ENCODE measurements at places on chromosomes 16 and 17.

DNA sequence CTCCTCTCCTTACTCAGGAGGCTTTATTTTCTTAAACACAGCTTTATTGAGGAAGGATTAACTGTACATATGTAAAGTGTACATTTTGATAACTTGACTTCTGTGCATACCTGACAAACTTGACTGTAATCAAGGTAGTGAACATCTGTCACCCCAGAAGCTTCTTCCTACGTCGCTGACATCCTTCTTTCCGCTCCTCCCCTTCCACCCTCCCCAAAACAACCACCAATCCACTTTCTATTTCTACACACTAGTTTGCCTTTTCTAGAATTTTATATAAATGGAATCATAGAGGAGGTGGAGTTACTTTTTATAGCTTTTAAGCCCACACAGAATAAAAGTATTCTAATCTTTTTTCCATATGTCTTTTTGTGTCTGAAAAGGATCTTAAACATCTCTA lies 225.2 kb upstream of the RBFOX1 start:
- no peak for DNase-seq

DNA sequence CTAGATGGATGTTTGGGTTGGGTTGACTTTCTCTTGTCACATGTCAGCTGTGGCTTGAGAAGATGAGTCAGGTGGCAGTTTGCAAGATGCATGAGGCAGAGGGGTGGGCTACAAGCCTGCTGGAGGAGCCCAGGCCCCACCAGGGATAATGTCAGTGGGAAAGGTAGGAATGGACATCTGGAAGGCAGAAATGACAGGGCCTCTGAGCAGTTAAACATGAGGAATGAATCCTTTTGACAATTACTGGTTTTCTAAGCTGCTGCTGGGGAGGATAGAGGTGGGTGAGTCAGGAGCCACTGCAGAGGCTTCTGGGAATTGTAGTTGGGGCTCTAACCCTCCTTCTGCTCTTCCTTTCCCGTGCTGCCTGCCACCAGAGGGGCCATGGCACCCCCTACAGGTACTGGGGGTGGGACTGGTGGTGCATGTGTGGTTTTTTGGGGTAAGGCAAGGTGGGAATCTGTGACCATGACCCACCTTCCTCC lies 15.7 kb downstream of the SLC52A1 start:
- DNase-seq: peak; percentile 19

DNA sequence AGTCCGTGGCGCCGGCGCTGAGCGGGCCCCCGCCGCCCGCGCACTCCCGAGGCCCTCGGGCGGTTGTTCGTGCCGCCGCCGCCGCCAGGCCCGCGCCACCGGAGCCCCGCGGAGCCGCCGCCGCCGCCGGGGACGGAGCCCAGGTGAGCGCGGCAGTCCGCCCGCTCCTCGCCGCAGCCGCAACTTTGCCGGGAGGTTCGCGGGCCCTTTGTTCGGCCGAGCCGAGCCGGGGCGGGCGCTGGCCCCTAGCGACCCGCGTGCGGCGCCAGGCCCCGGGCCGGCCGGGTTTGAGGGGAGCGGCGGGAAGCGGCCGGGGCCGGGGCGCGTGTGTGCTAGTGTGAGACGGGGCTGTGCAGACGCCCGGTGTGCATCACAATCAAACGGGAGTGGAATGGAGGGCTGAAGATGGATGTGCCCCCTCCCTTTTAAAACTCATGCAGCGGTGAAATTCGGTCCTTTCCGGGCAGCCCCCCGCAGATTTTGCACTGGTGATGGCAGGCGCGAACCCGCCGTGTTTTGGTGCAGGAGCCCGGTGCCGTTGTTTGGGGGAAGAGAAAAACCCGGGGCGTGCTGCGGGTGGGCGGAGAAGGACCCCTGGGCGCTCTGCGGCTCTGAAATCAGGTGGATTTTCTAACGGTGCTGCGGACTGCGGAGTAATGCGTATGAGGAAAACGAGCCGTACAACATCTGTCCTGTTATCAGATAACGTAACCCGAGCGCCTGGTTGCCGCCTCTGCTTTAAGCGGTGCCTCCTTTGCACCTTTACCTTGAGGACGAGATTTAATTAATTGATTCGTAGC lies 823 bp downstream of the TNRC6C start:
- DNase-seq: no peak

DNA sequence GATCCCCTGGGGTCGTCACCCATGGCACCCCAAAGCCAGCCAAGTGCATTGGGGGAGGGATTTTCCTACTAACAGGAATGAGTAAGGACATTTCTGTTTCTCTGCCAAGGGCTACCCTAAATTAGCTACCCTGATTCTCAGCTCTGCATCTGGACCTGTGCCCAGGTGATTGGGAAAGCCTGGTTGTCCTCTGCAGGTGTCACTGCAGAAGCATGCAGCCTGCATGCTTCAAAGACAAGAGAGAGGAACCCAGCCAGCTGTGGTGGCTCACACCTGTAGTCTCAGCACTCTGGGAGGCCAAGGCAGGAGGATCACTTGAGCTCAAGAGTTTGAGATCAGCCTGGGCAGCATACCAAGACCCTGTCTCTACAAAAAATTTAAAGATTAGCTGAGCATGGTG lies 19.6 kb downstream of the BEAN1 start:
- no peak for DNase-seq

GRCh38 chr16:88922114-88922825 lies 54.7 kb downstream of the CBFA2T3 start:
- no peak for DNase-seq

- DNase-seq: no peak
Measured at GRCh38 chr16:49434733-49435132, 61.1 kb downstream of the C16orf78 start.

DNA sequence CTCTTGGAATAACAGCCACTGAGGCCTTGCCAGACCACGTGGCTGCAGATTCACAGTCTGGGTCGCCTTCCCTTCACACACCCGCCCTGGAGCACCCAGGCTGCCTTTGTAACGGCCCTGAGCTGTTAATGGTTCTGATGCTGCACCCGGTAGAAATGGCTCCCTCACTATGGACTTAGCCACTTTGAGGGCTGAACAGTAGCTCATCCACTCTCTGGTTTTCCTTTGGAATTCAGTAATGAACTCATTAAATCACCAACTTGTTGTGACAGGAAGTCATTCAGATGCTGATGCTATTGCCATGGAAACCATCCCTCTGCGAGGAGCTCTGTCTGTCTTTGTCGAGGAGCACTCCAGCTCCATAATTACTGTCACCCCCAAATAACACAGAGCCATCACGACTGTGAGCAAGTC lies 59.2 kb downstream of the CDK5R1 start:
- DNase-seq: no peak

DNA sequence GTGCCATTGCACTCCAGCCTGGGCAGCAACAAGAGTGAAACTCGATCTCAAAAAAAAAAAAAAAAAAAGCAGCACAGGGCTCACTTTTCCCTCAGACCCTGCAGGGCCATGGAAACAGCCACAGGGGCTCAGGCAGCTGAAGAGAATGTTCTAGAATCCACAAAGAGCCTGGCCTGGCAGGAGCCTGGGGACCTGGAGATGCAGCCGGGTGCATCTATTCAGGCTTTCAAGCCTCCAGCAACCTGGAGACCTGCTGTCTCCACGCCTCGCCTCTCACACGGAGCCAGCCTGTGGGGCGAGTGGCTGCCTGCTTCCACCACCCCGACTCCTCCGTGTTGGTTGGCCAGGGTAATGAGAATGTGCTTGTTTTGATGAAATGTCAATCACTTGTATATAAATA lies 44.0 kb upstream of the MEAK7 start:
- DNase-seq: no peak

DNA sequence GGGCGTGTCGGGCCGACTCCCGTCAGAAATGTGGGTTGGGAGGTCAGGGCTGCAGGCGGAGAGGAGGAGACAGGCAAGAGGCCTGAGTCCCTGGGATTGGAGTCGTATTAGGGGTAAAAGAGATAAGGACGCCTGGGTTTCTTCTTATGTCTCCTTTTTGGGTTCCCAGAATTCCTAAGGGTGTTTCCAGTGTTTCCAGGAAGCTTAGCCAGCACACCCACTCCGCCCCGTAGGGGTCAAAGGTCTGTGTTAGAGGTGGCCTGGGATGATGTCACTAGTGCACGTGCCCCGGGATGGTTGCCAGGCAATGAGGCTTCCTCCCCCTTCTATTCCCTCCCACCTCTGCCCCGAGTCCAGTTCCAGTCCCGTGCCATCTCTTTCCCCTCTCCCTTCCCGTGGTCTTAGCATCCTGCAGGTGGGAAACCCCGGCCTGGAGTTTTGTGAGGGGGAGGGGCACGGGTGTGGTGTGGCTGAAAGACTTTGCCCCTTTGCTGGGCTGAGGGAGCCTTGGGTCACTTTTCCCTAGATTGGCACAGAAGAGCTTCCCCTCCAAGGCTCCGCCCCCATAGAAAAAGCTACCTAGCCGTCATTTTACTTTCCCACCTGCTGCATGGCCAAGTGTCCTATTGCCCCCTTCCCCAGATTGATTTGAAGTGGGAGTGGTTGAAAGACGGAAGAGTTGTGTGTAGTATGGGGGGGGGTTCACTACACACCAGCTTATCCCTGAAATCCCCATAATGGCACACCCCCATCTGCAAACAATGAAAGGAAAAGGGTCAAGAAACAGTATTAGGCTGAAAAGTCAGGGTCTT lies 2.8 kb downstream of the KDM6B start:
- DNase-seq: peak; percentile 44

DNA sequence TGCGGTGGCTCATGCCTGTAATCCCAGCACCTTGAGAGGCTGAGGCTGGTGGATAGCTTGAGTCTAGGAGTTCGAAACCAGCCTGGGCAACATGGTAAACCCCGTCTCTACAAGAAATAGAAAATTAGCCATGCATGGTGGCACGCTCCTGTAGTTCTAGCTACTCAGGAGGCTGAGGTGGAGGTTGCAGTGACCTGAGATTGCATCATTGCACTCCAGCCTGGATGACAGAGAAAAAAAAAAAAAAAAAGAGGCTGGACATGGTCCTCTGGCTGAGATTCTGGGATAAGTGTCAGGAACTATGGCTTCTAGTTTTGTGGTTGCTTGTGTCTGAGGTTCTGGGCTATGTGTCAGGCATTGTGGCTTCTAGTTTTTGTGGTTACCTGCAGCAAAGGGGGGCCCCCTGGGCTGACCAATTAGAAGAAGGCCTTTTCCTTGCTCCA lies 7.0 kb downstream of the KSR1 start:
- DNase-seq: no peak

- no peak for DNase-seq
Measured at GRCh38 chr17:17417718-17418181, 59.0 kb upstream of the MED9 start.

GRCh38 chr16:11801481-11802021 lies 4.5 kb upstream of the ZC3H7A start:
- no peak for DNase-seq

- no peak for DNase-seq
Measured at GRCh38 chr17:8412089-8412488, 14.5 kb upstream of the RNF222 start.

DNA sequence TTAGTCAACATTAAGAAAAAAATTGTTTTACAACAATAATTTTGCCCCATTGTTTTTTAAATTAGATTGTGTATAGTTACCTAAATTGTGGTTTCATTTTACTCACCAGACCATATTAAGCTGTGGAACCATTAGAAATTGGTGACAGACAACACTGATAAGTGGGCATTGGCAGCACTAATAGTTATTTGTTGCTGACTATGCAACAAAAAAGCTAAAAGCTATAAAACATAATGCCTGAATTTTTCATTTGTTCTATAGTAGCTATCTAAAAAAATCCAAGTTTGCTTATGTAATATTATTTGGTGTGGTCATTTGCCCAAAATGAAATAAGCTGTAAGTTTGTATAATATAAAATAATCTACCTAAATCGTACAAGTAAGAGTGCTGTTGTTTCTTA lies 13.7 kb upstream of the VWA3A start:
- DNase-seq: no peak

DNA sequence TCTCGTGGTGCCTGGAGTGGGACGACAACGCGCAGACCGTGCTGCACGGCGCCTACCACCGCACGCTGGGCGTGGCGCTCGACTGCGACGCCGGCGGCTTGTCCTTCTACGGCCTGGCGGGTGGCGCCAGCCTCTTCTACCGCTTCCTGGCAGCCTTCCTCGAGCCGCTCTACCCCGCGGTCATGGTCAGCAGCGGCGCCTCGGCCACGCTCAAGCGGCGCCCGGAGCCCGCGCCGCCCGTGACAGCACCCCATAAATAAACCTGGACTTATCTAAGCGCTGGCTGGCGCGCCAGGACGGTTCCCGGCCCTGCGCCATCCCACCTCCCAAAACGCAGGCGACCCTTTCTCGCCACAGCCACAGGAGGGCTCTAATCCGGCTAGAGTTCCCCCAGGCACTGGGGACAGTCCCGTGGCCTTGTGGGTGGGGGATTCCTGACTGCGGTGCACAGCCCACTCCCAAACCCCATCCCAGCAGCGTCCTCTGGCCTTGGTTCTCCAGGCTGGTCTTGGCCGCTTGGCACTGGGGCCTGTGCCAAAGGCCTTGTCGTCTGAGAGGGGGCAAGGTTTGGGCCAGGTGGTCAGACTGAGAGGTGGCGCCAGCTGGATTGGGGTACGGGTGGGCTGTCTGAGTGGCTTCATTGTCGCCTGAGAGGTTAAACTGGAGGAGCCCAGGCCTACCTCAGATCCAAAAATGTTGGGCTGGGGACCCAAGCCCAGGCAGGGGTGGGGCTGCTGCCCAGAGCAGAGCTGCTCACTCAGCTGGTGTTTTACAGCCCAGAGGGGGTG lies 10.1 kb upstream of the SLC16A5 start:
- peak; percentile 33 for DNase-seq

- no peak for DNase-seq
Measured at GRCh38 chr16:17162560-17162959, 308.2 kb downstream of the XYLT1 start.

- DNase-seq: no peak
Measured at GRCh38 chr16:22813948-22814710, at the start of gene HS3ST2. Gene HS3ST2, plus strand, starts transcription at chr16:22814162. Its CDS starts 449 bp downstream, at chr16:22814611.

- DNase-seq: no peak
Measured at GRCh38 chr16:64151990-64152767, 969.7 kb downstream of the CDH11 start.

DNA sequence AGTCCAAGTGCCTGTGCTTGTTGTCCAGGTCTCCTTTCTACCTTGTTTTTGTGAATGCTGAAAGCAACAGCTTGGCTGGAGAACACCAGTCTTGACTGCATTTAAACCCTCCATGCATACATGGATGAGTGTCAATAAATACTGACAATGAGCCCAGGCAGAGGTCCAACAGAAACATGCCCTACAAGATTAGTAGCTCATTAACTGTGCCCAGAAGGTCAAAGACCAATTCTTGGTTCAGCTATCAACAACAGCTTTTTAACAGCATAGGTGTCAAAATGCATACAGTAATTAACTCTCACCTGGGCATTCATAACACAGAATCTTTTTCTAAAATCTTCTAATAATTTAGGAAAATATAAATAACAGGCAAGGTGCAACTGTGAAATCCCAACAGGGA lies 63.2 kb downstream of the N4BP1 start:
- DNase-seq: no peak

DNA sequence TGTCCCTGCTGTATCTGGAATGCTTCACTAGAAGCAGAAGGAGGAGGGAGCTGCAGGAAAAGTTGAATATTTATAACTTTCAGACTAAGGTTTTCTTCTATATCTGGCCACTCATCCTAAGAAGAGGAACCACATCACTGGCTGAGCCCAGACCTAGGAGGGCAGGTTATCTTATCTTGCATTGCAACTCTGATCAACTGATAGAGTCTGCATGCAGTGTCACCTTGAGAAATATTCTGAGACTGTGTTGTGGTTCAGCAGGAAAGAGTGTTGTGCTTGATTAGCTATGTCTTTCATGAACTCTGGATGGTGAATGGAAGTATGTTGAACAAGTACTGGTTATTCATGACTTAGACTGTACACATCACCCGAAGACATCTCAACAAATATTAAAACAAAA lies 460.0 kb downstream of the TOX3 start:
- DNase-seq: no peak

- no peak for DNase-seq
Measured at GRCh38 chr17:8234361-8235270, 13.2 kb downstream of the CTC1 start.

- DNase-seq: no peak
Measured at GRCh38 chr17:10064536-10064935, 133.9 kb downstream of the GAS7 start.

All from T-cell (primary cell).